ENCODE measurements at places on chromosomes 6 and 20.
A peak's percentile ranks its signal among the peaks of the same experiment; 100 is the strongest.

- no peak for DNase-seq
Observed at GRCh38 chr6:131199568-131200272, 64.5 kb downstream of the AKAP7 start.

GRCh38 chr20:33862709-33863403 lies 51.7 kb downstream of the CHMP4B start:
- DNase-seq, result peak; percentile 80

- no peak for DNase-seq
Observed at GRCh38 chr20:61159957-61160686, 91.9 kb upstream of the CDH4 start.

- DNase-seq, result no peak
Observed at GRCh38 chr6:169701311-169701953, 397 bp downstream of the WDR27 start.

DNA sequence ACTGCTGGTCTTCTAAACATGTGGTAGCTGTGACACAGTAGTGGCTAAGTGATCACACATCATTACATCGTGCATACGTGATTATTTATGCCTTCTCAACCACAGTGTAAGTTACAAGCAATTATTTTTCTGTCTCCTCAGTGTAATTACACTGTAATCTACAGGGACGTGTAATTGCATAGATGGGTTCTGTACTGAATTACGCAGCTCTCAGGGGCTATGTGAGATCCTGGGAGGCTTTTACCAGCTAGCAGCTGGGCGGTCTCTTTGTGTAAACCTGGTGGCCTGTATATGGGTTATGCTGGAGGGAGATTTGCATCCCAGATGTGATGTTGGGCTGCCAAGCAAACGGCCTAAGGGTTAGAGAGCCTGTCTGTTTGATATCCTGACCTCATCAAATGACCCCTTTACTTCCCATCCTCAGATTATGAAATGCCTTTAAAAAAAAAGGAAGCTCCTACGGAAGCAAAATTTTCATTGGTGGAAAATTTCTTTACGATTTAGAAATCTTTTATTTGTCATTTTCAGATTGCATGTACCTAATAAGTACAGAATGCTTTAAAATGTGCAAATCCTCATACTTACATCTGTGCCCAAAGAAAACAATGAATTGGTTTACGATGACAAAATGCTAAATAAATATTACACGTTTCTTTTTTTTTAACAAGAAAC lies 402.8 kb upstream of the JAG1 start:
- DNase-seq, result no peak

DNA sequence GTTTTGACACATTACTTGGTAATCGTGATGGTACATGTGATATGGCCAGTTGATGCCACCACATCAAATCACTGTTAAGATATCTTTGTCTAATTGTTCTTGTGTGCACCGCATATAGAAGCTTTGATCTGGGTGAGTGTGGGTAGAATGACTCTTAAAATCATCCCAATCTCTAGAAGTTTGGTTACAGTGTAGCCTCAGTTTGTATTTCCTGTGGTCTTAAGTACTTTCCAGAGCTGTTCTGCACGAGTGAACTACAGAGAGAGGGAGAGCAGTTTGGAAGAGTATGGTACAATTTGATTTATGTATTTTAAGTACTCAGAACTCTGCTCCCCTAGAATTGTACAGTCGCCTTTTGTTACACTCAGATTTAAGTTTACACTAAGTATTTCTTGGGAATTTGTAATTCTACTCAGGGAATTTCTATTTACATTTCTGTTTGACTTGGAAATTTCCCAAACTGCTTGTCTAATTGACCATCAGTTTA lies 37.5 kb downstream of the SNX9 start:
- no peak for DNase-seq

- no peak for DNase-seq
Observed at GRCh38 chr6:111274593-111275217, 187.4 kb downstream of the SLC16A10 start.

GRCh38 chr6:2213086-2213485 lies 32.3 kb downstream of the GMDS start:
- no peak for DNase-seq

DNA sequence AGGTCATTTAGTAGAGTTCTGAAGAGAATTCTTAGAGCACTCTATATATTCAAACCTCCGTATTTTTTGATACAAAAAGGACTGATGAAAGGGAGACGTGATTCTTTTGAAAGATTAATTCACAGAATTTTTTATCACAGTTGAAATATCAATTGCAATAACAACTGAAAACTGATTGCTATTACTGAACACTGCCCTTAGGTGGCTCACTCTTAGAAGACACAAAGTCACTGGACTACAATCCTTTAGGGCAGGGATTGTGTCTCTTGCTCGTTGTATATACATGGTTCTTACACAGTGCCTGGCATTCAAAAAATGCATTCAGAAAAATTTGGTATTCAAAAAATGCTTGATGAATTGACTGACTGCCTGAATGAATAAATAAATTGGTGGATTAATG lies 17.1 kb upstream of the CALHM6 start:
- DNase-seq, result no peak
